ENCODE measurements at places on chromosomes 7 and 10. TPM values are rescaled to one million over a fixed set of nuclear protein-coding genes. Genes with fewer than 3 reads are reported as not detected.

GRCh38 chr10:101693651-101693977, 1.4 kb downstream of the FBXW4 start:
- DNase-seq = no peak

- no peak for DNase-seq
These were observed 45.9 kb downstream of the DOCK4 start for GRCh38 chr7:112160130-112160770.

DNA sequence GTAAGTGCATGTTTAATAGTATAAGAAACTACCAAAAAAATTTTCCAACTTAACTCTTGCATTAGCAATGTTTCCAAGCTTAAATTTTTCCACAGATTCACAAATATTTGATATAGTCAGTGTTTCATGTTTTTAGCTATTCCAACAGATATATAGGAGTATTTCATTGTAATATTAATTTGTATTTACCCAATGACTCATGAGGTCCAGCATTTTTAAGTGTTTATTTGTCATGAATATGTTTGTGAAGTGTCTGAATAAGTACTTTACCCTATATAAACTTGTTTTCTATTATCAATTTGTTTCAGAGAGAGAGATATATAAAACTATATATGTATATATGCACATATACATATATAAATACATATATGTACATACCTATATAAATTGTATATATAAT, 71.0 kb downstream of the SEMA3D start:
- DNase-seq = no peak

DNA sequence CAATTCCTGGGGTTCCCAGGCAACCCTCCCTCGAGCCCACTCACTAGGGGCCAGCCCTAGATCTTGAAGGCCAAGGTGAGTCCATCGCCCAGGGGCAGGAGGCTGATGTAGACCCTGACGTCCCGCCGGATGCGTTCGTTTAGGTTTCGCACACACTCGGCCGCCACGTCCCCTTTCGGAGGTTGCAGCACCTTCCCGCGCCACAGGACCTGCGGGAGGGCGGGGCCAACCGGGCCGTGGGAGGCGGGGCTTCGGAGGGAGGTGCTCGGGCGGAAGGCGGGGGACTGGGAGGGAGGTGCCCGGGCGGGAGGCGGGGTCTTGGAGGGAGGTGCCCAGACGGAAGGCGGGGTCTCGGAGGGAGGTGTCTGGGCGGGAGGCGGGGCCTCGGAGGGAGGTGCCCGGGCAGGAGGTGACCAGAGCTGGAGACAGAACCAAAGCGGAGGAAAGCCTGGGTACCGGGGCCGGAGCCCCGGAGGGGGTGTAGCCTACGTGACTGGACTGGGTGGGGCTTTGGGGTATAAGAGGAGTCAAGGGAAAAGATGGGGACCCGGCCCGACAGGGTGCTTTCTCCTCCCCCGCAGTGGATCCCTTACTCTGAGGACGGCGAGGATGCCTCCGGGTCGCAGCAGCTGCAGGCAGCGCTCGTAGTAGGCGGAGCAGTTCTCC, 1.6 kb downstream of the COMTD1 start:
- peak; percentile 95 for DNase-seq

DNA sequence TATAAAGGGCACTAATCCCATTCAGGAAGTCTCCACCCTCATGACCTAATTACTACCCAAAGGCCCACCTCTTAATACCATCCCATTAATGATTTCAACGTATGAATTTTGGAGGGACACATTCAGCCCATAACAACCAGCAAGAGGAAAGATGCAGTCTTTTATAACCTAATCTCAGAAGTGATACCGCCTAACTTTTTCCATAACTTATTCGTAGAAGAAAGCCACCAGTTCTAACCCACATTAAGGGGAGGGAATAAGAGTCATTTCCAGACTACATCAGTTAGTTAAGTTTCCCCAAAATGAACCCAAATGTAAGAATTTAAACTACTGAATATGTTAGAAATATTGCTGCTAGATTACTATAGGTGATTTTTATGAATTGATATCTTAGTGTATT, 32.1 kb upstream of the LHFPL3 start:
- DNase-seq = no peak

GRCh38 chr10:132151286-132151950, 35.3 kb upstream of the DPYSL4 start:
- DNase-seq = peak; percentile 7

GRCh38 chr7:55510621-55511020, 61.7 kb downstream of the VOPP1 start:
- no peak for DNase-seq

- DNase-seq = no peak
These were observed 1080.1 kb upstream of the SORCS1 start for GRCh38 chr10:108244443-108245228.

DNA sequence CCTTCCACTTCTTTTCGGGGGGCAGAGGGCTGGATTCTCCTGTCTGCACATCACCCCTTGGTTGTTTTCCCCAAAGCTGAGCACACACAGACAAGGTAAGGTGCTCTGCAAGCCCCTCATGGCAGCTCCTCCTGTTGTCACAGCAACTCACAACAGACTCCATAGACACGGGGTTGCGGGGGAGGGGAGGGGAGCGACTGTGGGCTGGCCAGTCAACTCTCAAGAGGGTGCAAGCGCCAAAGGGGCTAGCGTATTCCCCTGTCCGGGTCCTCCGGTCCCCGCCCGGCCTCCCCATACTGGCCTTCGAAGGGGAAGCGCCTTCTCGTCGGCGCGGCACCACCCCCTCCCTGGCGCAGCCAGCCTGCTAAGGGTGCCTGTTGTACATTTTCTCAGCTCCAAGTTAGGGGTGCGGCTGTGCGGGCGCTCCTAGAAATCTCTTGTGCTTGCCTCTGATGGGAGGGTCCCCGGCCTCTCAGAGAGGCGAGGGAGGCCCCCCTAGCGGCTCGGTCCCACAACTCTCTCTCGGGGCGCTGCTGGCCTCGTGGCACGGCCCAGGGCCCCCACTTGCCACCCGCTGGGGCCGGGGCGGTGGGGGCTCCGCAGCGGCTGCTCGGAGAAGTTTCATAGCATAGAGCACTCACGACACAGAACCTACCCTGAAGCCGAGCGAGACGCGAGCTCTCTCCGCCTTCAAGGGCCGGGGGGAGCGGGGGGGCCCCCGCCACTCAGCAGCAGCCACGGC, 498 bp downstream of the RHOBTB1 start:
- peak; percentile 83 for DNase-seq

The SEC61A2 gene
- 11.0 TPM for total RNA-seq

DNA sequence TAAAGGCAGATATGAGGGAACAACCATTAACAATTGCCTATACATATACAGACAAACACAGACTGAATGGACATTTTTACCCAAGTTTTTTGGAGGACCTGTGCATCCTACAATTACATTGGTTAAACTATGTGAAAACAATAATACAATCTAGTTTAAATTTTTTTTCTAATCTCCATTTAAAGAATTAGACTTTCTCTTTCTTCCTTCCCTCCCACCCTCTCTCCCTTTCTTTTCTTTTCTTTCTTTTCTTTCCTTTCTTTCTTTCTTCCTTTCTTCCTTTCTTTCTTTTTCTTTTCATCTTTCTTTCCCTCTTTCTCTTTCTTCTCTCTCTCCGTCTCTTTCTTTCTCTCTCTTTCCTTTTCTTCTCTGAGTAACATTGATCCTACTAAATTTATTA, 183.7 kb downstream of the HDAC9 start:
- DNase-seq = no peak

The TFR2 gene
- total RNA-seq = not detected

- peak; percentile 59 for DNase-seq
These were observed 17.6 kb downstream of the SLC35B4 start for GRCh38 chr7:134298902-134299683.

DNA sequence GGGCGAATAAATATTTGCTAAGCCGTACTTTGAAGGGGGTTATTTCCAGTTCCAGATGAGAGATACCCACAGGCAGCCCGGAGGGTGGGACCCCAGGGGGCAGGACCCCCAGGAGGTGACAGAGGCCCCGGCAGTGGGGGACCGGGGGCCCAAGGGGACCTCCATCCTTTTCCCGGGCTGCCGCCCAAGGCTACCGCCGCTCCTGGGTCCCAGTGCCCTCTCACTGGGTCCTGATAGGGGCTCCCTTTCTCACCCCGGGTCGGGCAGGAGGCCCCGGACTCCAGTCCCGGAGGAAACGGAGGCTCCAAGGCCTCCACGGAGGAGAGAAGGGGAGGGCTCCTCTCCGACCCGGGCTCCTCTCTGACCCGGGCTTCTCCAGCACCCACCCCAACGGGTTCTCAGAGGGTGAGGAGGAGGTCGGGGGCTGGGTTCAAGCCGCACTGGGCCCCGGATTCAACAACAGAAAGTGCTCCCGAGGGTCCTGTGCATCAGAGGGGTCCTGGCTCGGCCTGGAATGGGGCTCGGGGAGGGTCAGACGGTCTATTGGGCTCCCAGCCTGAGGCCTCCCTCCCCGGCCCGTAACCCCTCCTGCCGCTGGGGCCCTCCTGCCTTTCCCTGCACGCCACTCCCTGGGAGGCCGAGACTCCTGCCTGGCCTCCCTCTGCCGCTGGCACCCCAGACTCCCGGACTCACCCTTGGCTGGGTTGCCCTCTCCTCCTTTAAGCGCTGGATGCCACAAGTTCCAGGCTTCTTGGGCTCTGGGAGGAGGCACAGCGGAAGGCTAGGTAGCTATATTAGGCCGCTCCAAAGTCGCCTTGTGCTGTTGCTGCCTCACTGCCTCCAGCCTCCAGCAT, 62.5 kb downstream of the ZNF37A start:
- DNase-seq = no peak

All from left ventricle myocardium superior (tissue), 1 donor.